SJSA1 (cell line): ENCODE measurements at places on chromosomes 13 and 19. TPM values are rescaled to one million over a fixed set of nuclear protein-coding genes. Genes with fewer than 3 reads are reported as not detected.

GRCh38 chr19:46896076-46896794, 35.4 kb downstream of the ARHGAP35 start:
- DNase-seq: no peak

- no peak for DNase-seq
These were observed 1.7 kb downstream of the RAX2 start for GRCh38 chr19:3770136-3770999.

DNA sequence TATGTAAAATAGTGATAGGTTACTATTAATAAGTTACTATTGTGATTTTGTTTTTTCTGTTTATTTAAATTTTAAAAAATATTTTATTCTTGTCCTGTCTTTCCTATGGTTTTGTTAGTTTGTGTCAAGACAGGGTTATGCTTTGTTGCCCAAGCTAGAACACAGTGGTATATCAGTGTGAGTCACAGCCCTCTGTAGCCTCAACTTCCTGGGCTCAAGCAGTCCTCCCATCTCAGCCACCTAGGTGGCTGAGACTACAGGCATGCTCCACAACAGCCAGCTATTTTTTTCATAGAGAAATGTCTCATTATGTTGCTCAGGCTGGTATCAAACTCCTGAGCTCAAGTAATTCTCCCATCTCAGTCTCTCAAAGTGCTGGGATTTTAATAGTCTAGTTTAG, 99.5 kb downstream of the ZNF675 start:
- DNase-seq: no peak

DNA sequence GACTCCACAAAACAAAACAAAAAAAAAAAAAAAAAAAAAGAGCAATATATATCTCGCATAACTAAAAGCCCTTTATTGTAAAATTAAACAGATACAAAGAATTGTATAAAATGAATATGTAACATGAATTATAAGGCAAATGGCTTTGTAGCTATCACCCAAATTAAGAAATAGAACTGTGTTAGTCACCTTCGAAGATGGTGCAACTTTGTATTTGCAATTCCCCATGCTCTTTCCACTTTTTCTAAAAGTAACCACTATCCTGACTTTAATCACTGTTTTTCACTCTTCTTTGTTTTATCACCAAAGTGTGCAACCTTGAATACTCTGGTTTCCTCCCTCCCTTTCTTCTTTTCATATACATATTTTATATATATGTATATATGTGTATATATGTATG, 57.1 kb upstream of the HTR2A start:
- no peak for DNase-seq

- no peak for DNase-seq
These were observed at the start of gene PTPRH for GRCh38 chr19:55208880-55209692. Gene PTPRH (minus strand): TSS chr19:55209501. CDS start chr19:55209433, 68 bp downstream.

GRCh38 chr13:28611654-28612131, 47.2 kb upstream of the POMP start:
- DNase-seq: no peak

- no peak for DNase-seq
These were observed 442 bp upstream of the RFC3 start for GRCh38 chr13:33817513-33817900.

GRCh38 chr19:6384381-6384780, 8.6 kb downstream of the GTF2F1 start:
- DNase-seq: no peak

DNA sequence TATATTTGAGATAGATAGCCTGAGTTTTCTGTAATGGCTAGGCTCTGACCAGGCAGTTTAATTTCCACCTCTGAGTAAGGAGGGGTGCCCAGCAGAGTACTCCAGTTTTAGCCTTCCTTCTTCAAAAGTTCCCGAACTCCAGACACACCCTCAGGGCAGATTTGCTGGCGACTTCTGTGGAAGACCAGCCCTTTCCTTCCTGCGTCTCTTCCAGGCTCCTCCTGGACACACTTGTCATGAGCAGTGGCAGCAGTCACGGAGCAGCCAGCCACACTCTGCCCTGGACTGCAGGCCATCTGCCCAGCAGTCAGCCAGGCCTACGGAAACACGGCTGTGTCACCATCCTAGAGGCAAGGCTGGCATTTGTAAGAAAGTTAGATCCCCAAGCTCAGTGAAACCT, 6.6 kb upstream of the FLT1 start:
- DNase-seq: no peak

DNA sequence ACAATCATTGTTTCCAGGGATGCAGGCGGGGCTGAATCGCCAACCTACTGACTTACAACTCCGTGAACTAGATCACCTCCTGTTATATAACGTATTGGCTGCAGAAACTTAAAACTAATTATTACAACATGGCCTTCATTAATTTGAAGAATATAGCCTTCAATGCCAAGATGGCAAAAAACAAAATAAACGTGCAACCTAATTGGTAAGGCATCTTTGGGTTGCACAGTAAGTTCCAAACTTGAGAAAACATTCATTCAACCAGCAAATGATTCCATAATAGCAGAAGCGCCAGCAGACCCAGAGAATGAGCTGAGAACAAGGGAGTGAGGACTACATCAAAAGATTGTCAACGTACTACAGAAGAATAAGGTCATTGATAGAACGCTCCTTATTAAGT, 39.8 kb downstream of the DACH1 start:
- no peak for DNase-seq

- DNase-seq: no peak
These were observed 6.6 kb upstream of the FLT3 start for GRCh38 chr13:28106976-28107375.

GRCh38 chr13:30581582-30581981, 36.1 kb upstream of the USPL1 start:
- no peak for DNase-seq

- no peak for DNase-seq
These were observed 35.8 kb downstream of the SMAD9 start for GRCh38 chr13:36884235-36884634.

- DNase-seq: no peak
These were observed 129.1 kb upstream of the SOX1 start for GRCh38 chr13:111937777-111938311.

DNA sequence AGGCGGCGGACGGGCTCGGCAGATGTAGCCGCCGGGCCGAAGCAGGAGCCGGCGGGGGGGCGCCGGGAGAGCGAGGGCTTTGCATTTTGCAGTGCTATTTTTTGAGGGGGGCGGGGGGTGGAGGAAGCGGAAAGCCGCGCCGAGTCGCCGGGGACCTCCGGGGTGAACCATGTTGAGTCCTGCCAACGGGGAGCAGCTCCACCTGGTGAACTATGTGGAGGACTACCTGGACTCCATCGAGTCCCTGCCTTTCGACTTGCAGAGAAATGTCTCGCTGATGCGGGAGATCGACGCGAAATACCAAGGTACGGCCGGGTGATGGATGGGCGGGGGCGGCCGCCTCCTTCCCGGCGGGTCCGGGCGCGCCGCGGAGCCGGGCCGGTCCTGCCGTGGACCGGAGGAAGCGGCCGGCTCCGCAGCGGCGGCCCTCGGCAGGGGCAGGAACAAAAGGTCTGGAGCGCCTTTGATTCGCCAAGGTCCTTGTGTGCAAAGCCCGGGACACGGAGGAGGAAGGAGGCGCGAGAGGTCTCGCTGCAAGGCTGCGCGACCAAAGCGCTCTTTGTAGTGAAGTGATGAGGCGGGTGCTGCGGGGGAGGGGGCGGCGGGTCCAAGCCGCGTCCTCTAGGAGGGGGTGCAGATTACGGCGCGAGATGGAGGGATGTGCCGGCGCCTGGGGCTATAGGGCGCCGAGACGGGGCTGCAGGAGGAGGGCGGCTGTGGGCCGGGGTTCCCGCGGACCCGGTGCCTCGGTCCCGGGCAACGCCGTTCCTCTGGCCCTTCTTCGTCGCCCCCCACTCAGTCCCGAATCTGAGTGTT, 689 bp downstream of the ING1 start:
- DNase-seq: peak; percentile 93

DNA sequence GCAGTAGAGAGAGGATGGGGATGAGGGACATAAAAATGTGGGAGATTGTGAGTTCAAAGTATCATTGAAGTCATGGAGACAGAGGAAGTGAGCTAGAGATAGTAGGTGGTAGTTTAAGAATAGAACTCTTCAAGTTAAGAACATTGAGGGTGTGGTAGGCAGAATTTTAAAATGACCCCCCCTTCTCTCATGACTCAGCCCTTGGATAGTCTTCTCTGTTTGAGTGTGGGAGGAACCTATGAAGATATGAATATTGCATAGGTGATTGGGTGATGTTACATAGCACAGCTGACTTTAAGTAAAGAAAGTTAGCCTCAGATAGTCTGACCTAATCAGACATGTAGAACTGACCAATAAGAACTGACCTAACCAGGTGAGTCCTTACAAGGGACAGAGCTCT, 418.6 kb downstream of the FOXO1 start:
- DNase-seq: no peak

DNA sequence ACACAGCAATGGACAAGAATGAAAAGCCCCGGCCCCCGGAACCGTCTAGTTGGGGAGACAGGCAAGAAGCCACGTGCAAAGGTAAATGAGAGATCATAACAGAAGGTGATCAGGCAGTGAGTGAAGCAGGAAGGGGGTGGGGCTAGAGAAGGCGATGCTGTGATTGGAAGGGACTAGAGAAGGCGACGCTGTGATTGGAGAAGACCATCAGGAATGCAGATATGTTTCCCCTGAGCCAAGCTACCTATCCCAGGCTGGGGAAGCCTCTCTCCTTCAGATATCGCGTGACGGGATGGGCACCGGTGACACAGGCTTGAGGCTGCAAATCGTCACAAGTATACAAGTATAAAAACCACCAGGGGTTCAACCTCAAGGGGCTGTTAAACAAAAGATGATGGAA, 21.8 kb downstream of the DCAF15 start:
- DNase-seq: no peak

DNA sequence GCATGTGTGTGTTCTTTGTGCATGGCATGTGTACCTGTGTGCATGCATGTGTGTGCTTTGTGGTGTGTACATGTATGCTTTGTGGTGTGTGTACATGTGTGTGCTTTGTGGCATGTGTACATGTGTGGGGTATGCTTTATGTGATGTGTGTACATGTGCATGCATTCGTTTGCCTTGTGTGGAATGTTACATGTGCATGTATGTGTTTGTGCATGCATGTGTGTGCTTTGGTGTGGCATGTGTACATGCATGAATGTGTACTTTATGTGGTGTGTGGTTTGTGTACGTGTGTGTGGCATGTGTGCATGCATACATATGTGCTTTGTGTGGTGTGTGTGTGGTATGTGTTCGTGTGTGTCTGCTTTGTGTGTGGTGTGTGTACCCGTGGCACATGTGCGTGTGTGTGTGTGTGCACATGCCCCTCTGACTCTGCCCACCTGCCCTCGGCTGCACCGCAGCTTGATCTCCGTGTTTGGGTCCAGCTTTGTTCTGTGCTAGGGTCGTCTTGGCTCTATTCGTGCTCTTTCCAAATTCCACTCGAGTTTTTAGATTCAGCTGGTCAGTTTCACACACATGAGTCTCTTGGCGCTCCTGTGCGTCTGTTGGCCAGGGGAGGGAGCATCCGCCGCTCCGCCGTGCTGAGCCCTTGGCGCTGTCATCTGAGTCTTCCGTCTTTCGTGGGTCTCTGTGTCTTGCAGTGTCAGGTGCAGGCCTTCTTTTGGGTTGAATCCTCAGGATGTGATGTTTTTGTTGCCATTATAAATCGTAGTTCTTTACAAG, 46.5 kb upstream of the TFDP1 start:
- DNase-seq: no peak

- no peak for DNase-seq
These were observed 81.2 kb downstream of the TNFRSF19 start for GRCh38 chr13:23651439-23651838.

- DNase-seq: no peak
These were observed 5.8 kb downstream of the SHKBP1 start for GRCh38 chr19:40582467-40582866.

- no peak for DNase-seq
These were observed 215.5 kb upstream of the HTR2A start for GRCh38 chr13:47112205-47112902.

DNA sequence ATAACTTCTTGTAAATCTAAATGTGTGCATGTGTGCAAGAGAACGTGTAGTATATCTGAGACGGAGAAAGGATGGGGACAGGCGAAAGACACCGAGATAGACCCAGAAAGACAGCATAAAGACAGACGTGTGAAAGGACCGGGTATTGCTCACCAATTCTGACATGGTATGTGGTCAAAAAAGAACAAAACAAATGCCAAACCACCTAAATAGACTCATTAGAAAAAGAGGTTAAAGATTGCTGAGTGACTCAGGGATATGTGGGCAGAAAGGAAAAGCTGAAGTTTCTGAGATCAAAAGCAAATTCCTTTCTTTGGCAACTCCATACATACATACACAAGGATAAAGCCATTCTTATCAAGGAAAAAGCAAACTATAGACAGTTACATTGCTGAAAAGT, 179.7 kb upstream of the TSC22D1 start:
- peak; percentile 73 for DNase-seq

DNA sequence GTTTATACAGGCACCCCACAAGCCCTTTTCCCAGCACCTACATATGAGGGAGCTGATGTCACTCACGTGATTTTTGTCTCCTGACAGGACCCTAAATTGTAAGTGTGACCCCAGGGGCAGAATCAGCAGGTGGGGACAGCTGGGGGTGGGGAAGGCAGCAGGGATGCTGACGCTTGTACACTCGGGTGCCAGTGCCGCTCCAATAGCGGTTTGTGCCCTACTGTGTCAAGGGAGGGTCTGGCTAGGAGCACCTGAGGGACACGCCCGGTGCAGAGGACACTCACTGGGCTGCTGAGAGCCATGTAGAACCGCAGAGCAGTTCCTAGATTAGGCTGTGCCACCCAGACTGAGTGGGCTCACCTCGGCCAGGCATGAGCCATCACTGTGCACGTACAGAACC, 81.3 kb downstream of the SCGB2B2 start:
- no peak for DNase-seq

GRCh38 chr19:31127134-31127967, 221.9 kb downstream of the TSHZ3 start:
- DNase-seq: peak; percentile 97

Gene LRRC8E
- 1.9 and 2.1 TPM in 2 replicates for total RNA-seq

Gene LRRC4B
- not detected in 2 replicates for total RNA-seq

Gene DAZAP1
- 92.9 and 131 TPM in 2 replicates for total RNA-seq

Gene KASH5
- total RNA-seq: not detected in 2 replicates

Gene PLIN5
- not detected in 2 replicates for total RNA-seq

Gene GPR183
- 49.6 and 49.7 TPM in 2 replicates for total RNA-seq

Gene ZNF235
- 3.8 and 4.3 TPM in 2 replicates for total RNA-seq

Gene ZNF493
- total RNA-seq: 2.1 and 3.1 TPM in 2 replicates
